ENCODE measurements at places on chromosomes 7 and 10.

- no peak for DNase-seq
These were observed 23.3 kb downstream of the PODXL start for GRCh38 chr7:131533151-131533559.

DNA sequence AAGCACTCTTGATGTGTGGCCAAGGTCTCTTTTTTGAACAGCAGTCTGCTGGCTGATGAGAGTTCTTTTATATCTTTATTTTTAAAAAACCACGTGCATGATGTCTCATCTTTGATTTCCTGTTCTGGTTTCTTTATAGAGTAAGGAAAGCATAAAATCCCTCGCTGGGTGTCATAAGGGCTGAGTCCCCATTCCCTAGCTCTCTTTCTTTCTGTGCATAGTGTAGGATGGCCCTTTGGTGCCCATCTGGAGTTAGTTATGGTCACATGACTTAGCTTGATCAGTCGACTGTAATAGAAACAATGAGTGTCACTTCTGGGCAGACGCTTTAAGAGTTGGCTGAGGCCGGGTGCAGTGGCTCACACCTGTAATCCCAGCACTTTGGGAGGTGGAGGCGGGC is 38.5 kb downstream of the GHRHR start:
- DNase-seq = no peak

GRCh38 chr10:80459047-80459865 is 5.1 kb downstream of the TSPAN14 start:
- peak; percentile 48 for DNase-seq

- DNase-seq = no peak
These were observed 525.2 kb downstream of the LRMDA start for GRCh38 chr10:75956624-75957023.

DNA sequence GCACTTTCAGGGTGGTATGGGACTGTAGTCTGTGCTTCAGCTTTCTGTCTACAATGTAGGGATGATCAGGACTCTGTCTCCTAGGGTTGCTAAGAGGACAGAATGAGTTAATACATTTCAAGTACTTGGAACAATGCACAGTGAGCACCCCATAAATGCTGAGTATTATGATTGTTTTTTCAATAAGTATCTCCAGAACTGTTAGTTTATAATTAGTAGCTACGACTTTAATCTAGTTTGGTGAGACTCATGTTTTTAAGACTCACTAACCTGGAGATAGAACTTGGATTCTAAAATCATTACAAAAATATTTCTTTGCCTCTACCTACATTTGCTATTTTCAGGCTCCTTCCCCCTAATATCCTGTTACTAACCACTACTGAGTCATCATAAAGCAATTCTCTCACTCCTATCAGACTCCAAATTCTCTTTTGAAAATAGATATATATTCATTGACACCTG is 95.3 kb downstream of the CPED1 start:
- DNase-seq = no peak

- no peak for DNase-seq
These were observed 170.1 kb upstream of the SEMA3A start for GRCh38 chr7:84364708-84365107.

- no peak for DNase-seq
These were observed 258.7 kb downstream of the ZMYND11 start for GRCh38 chr10:393787-394438.

DNA sequence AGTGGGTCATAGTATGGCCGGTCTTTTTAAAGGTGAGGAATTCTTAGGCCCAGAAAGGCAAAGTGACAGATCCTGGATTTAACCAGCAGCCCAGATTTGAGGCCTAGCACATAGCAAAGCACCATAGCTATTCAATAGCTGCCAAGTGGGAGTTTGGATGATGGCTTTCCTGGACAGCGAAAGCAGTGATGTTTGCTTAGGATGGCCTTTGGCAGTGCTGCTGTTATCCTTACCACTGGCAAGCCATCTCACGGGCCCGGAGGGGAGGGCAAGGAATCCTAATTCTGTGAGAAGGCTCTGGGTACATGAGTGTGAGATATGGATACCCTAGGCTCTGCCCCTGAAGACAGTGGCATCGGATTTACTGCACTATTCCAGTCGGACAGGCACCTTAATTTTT is 50.4 kb downstream of the TCF7L2 start:
- no peak for DNase-seq

- DNase-seq = no peak
These were observed 965.5 kb downstream of the GRID1 start for GRCh38 chr10:85400981-85401695.

- DNase-seq = no peak
These were observed 16.9 kb upstream of the ATP6V0A4 start for GRCh38 chr7:138814816-138815332.

DNA sequence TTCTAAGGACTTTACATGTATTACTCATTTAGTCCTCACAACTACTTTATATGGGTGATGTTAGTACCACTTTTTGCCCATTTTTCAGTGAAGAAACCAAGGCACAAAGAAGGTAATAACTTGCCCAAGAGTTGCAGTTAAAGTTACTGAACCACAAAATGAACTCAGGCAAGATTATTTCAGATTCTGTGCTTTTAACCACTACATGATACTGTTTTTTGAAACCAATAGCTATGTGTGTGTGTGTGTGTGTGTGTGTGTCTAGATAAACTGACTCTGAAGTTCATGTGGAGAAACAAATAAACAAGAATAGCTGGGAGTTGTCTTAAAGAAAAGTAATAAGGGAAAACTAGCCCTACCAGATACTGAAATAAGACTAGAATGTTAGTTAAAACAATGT is 60.8 kb upstream of the OIT3 start:
- no peak for DNase-seq

DNA sequence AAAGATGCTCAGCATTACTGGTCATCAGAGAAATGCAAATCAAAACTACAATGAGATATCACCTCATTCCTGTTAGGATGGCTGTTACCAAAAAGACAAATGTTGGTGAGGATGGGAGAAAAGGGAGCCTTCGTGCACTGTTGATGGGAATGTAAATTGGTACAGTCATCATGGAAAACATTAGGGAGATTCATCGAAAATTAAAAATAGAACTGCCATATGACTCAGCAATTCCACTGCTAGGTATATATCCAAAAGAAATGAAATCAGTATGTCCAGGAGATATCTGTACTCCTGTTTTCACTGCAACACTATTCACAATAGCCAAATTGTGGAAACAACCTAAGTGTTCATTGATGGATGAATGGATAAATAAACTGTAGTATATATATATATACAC is 228.1 kb downstream of the ACTR3B start:
- DNase-seq = no peak

DNA sequence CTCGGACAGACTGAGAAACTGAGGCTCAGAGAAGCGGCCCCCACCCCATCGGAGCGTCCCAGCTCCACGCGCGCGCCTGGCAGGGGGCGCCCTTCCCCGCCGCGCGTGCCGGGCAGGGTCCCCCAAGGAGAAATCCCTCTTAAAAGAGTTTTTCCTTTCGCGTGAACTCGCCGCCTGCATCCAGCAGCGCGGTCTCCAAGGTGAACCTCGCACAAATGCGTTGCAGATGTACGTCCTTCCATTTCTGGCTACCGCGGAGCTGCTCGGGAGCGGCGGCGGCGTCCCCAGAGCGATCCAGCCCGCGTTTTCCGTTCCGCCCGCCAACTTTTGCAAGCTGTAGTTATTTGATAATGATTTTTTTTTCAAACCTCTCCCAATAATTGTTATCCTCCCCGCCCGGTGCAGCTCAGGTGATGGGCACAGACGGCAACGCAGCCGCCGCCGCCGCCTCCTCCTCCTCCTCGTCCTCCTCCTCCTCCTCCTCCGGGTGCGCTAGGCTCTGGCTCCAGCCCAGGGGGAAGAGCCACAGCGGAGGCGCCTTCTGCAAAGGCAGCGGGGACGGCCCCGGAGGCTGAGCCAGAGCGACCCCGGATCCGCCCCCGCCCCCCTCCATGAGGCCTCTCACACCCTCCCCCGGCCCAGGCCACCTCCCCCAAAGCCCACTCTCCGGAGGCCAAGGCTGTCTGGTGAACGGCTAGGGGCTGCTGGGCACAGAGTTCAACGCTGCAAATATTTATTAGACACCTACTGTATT is 74.0 kb upstream of the CUX1 start:
- DNase-seq = peak; percentile 64

DNA sequence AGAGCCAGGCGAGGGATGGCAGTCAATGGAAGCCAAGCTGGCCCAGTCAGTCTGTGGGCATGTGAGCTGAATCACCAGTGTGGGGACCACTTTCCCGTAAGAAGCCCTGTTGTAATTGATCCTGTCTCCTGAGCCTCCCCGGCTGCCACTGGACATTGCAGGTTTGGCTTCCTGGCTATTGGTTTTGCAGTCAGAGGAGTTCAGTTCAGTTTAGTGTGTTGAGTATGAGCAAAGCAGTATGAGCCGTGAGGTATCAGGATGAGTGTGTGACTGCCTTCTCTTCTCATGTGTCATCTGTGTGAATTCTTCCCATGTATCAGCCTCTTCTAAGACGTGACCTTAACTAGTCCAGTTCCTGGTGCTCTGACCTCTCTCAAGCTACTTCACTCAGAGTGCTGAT is 227.4 kb downstream of the PRKG1 start:
- DNase-seq = no peak

- no peak for DNase-seq
These were observed 18.3 kb downstream of the PLEKHA1 start for GRCh38 chr10:122392835-122393234.

- DNase-seq = no peak
These were observed 185.6 kb downstream of the LRMDA start for GRCh38 chr10:75616874-75617478.

- no peak for DNase-seq
These were observed 1.1 kb downstream of the STN1 start for GRCh38 chr10:103916876-103917275.

DNA sequence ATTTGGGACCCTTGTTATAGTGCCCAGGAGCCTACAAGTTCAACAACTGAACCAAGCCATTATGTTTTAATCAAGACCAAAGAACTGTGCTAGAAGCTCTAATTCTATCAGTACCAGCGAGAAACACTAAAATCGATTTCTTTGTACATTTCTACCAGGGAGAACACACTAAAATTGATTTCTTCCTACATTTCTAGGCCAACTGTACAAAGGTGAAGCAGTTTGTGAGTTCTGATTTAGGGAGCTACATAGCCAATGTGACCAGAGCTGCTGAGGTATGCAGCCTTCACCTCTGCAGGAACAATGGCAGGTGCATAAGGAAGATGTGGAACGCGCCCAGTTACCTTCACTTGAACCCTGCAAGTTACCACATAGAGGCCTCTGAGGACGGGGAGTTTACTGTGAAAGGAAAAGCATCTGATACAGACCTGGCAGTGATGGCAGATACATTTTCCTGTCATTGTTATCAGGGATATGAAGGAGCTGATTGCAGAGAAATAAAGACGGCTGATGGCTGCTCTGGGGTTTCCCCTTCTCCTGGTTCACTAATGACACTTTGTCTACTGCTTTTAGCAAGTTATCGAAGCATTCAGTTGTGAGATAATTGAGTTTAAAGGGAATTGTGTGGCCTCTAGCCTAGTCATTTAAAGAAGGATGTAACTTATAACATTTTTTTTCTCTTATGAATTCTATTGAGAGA is 31.7 kb downstream of the HYAL4 start:
- DNase-seq = no peak

Data from T-helper 9 cell (primary cell).